ENCODE measurements at places on chromosomes 5 and 9.

GRCh38 chr5:72154076-72154756 is 46.9 kb downstream of the MAP1B start:
- DNase-seq, result no peak

DNA sequence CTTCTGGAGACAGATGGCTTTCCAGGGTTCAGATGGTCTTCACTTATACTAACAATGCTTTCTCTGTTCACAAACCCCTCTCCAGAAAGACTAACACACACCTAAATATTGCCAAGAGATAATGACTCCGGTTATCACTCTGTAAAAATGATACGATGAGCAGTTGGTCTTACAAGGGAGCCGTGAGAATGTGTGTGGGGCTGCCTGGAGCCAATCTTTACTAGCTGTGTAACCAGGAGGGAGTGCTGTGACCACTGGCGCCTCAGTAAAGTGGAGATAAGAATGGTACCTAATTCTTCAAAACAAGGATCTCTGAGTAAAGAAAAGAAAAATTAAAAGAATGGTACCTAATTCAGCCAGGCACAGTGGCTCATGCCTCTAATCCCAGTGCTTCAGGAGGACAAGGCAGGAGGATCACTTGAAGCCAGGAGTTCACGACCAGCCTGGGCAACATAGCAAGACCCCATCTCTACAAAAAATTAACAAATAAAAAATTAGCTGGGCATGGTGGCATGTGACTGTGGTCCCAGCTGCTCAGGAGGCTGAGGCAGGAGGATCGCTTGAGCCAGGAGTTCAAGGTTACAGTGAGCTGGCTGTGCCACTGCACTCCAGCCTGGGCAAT is 39.9 kb upstream of the IL17B start:
- no peak for DNase-seq

DNA sequence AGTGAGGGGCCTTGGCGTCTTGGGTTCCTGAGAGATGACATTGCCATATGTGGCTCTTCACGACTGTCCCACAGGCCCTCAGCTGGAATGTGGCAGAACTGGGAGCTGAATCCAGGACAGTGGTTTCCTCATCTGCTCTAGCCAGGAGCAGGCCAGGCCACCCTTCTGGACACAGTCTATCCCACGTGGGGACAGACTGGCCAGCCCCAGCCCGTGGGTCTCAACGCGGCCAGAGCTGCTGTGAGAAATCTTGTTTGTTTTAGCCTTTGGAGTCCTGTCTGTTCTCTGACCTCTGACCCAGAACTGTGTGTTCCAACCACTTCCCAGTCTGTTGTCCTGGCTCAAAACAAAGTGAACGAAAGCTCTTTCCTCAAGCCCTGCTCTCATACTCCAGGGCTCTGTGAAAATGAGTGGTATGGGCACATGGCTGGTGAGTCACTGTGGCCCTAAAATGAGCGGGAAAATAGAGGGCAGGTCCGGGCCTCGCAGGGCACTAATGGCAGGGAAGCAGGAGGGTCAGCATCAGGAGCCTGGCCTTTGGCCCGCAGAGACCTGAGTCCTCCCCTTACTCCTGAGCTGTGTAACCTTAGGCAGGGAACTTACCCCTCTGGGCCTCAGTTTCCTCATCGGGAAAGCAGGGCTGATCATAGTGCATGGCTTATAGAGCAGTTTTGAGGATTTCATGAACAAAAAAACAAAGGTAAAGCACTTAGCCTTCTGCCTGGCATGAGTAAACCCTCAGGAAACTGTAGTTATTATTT is 34.8 kb upstream of the GLRX start:
- DNase-seq, result no peak

- DNase-seq, result no peak
Observed at GRCh38 chr5:175697846-175698245, 40.0 kb downstream of the HRH2 start.

DNA sequence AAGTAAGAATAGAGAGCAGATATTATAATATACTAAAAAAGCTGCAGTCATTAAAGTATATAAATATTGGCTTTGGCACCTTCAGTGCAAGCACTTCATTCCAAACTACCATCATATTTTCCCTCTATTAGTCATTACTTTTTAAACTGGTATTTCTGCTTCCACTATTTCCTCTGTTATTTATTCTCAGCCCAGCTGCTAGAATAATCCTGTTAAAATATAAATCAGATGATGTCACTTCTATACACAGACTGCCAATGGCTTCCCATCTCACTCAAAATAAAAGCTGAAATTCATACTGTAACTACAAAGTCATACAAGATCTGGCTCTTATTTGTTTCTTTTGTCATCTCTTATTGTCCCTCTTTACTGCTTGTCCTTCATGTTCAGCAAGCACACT is 432.9 kb downstream of the TLE4 start:
- DNase-seq, result no peak

DNA sequence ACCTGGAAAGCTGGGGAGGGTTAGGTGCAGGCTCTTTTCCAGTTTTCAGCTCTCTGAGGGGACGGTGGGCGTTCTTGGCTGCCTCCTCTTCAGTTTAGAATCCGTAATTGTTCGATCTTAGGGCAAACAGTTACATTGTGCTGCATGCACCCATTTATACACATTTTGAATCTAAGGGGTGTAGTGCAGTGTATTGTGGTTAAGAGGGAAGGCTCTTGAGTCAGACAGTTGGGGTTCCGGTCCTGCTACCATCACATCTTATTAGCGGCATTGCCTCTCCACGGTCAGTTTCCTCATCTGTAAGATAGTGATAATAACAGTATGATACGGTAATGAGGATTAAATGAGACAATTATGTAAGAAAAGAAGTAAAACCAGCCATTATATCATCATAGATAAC is 625 bp downstream of the EXOSC2 start:
- no peak for DNase-seq

DNA sequence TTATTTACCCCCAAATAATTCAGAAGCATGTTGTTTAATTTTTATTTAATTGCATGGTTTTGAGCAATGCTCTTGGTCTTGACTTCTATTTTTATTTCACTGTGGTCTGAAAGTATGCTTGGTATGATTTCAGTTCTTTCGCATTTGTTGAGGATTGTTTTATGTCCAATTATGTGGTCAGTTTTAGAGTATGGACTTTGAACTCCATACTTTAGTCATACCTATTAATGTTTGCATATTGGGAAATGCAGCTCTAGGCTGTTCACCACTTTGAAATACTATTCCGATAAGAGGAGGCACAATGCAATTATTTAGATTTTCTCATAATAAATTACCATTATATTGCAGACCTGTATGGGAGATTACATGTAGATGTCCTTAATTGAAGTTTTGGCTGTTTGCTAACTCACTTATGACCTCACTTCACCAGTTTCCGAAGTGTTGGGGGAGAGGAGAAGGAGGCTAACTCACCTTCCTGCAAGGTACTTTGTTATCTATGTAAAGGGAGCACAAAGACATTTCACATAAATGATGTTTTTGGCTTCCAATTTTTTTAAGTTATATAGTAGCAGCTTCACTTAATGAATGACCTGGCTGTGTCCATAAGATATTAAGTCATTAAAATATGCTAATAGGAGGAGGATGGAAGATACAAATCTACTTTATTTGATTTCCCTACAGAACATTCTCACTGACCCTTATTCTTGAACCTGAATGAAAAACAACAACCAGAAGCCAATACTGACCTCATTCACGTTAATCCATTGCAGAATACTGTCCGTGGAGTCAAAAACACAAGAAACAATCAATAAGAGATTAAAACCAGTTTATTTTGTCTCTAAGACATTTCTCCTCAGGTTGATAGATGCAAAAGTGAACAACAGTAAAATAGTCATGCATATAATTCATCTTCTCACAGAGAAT is 970.3 kb upstream of the ARRDC3 start:
- DNase-seq, result no peak

GRCh38 chr5:82164977-82165713 is 113.0 kb downstream of the RPS23 start:
- DNase-seq, result peak; percentile 65

DNA sequence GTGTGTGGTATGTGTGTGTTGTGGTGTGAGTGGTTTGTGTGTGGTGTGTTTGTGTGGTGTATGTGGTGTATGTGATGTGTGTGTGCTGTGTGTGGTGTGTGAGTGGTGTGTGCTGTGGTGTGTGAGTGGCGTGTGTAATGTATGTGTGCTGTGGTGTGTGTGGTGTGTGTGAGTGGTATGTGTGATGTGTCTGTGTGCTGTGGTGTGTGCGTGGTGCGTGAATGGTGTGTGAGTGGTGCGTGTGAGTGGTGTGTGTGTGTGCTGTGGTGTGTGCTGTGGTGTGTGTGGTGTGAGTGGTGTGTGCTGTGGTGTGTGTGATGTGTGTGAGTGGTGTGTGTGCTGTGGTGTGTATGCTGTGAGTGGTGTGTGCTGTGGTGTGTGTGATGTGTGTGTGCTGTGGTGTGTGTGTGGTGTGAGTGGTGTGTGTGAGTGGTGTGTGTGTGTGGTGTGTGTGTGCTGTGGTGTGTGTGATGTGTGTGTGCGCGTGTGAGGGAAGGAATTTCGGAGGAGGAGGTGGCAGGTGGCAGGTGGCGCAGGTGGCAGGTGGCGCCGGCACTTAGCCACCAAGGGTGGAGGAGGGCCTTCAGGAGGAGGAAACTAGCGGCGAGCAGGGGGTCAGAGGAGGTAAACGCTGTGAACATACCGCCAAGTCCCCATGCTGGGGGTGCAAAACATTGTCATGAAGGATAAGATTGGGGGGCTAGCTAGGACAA is 191.8 kb downstream of the MELK start:
- DNase-seq, result no peak

GRCh38 chr5:125154301-125155110 is 408.1 kb upstream of the ZNF608 start:
- no peak for DNase-seq

GRCh38 chr5:134477462-134478245 is 47.8 kb upstream of the JADE2 start:
- no peak for DNase-seq
